T-helper 2 cell treated with Interferon-gamma antibody and Interleukin-4, amounts not matched to agents 5 μg/mL and 100 μg/mL, for 36 hours (primary cell): ENCODE measurements at places on chromosomes 5 and 9.

- no peak for DNase-seq
Measured at GRCh38 chr5:155015239-155015638, 1.7 kb downstream of the KIF4B start.

DNA sequence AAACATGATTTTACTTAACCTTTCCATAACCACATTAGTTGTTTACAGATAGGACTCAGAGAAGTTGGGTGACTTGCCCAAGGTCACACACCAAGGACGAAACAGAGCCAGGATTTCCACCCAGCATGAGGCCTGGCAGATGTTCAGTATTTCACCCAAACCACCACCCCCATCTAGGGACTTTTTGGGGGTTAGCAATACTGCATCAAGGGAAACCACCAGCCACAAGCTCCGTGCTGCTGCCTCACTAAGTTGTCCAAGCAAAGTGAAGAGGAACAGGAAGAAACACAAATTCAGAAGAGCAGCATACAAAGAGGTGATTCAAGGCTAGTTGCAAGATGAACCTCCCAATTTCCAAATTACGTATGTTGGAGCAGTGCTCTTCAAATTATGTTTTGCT, 219.6 kb upstream of the RORB start:
- peak; percentile 73 for DNase-seq

GRCh38 chr5:67815455-67816391, 399.8 kb upstream of the PIK3R1 start:
- no peak for DNase-seq

DNA sequence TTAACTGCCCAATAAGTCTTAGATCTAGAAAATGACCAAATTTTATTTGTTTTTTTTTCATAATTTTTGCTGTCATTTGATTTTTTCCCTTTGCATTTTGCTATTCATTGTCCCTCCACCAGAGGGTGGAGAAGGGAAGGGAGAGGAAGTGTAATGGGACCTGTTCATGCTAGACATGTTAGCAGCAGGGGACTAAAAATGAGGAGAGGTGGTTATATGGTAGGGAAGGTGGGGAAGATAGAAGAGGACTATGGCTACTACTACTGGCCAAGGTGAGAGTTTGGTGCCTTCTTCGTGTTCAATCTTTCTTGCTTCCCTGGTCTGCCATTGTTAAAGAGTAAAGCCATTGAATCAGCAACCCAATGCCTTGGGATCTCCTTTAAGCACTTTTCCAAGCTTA, 6.4 kb downstream of the GRIA1 start:
- DNase-seq, result no peak

DNA sequence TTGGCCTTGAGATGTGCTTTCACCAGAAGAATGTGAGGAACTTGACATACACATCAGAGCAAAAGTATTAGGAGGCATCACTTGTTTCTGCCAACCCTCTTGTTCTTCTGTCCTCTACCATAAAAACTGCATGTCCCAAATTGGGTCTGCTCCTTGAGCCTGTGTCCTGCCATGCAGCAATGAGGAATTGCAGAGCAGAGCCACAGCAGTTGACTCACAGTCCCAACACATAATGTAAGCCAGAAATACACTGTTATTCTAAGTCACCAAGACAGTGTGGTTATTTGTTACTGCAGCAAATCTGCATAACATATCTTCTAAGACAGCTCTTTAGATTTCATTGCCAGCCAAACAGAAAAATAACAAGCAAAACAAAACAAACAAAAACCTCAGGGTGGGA, 598.2 kb downstream of the PRELID2 start:
- no peak for DNase-seq

- no peak for DNase-seq
Measured at GRCh38 chr5:152532714-152533113, 127.6 kb upstream of the NMUR2 start.

- no peak for DNase-seq
Measured at GRCh38 chr5:83900306-83900705, 179.7 kb upstream of the HAPLN1 start.

DNA sequence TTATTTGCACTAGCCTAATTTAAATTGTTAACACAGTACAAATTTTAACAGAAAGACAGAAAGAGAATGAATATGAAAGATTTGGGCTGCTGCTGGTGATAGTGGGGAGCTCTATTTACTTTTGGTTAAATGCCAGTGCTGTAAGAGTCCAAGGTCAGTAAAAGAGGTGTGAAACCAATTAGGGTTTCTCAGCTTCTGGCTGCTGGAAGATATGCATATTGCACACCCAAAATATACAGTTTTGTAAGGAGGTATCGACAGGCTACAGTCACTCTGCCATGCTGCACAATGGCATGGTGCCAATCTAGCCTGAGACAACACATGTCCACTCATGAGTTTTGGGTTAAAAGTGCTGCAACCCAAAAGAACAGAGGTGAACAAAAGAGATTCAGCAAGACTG, 79.3 kb downstream of the PPP2R2B start:
- no peak for DNase-seq

DNA sequence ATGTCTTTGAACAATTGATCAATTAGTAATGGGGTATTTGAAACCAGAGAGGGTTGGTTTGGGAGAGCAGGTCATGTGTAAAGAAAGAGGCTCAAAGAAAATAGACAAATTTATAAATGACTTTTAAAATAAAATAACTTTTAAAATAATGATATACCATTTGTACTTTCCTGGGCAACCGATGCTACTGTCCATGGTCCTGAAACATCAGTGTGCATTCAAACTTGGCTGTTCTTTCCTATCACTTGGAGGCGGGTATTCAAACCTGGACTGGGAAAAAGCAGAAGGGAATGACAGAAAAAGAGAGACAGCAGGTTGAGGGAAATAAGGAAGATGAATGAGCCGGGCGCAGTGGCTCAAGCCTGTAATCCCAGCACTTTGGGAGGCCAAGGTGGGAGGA, 1446.4 kb upstream of the WWC1 start:
- DNase-seq, result no peak

DNA sequence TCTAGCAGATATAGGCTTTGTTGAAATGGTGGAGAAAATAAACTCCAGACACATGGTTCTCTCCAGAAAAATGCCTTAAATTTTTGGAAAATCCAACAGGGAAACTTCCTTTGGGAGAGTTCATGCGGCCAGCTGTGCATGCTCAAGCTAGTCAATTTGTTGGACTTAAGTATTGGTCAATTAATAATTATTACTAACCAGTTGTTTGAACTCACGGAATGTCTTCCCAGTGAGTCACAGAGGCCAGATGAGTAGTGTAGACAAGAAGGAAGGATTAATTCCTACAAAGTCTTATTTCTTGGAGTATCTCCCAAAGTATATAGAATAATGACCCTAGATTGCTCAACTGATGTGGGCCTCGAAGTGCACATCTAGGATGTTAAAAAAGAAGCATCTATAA, 103.6 kb downstream of the MACIR start:
- DNase-seq, result no peak

- DNase-seq, result no peak
Measured at GRCh38 chr9:97983589-97984187, 547 bp downstream of the ANP32B start.

- DNase-seq, result no peak
Measured at GRCh38 chr5:98564836-98565235, 208.6 kb upstream of the RGMB start.

DNA sequence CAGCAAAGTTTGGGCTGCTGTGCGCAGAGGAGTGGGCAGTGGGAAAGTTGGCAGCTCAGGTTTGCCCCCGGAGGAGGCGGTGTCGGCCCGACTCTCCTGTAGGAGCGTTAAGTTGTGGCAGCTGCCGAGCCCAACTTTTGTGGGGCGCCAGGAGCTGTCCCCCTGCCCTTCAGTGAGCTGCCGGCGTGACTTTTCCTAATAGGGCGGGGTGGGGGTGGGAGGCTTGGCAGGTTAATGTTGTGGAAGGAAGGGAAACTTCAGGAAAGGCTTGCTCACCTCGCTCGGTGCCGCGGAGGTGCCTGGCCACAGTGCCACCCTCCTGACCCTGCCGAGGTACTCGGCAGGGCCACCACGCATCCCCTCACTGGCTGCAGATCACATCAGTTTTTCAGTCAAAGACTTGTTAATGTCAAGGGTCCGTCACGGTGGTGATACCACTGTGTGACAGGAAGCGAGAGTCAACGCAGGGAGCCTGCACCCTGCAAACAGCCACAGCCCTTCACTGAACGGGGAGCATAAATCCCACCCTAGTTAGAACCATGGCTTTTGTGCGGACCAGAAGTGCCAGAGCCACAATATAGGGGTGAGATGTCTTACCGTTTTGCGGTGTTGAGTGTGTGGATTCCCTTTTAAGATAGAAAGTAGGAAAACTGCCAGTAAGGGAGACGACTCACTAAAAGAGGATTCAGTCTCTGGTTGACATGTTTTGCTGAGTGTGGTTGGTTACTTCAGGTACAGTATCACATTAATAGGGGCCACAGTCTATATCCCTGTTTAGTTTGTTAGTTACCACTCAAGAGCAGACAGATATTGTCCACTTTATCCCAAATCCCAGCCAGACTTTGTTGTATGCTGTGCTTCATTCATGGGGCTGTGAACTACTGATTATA, 796 bp downstream of the LNPEP start:
- peak; percentile 62 for DNase-seq

GRCh38 chr5:71711610-71712009, 7.5 kb upstream of the CARTPT start:
- no peak for DNase-seq

- no peak for DNase-seq
Measured at GRCh38 chr5:177601577-177602457, 1.9 kb downstream of the B4GALT7 start.

- no peak for DNase-seq
Measured at GRCh38 chr5:68320413-68320986, 104.9 kb downstream of the PIK3R1 start.

DNA sequence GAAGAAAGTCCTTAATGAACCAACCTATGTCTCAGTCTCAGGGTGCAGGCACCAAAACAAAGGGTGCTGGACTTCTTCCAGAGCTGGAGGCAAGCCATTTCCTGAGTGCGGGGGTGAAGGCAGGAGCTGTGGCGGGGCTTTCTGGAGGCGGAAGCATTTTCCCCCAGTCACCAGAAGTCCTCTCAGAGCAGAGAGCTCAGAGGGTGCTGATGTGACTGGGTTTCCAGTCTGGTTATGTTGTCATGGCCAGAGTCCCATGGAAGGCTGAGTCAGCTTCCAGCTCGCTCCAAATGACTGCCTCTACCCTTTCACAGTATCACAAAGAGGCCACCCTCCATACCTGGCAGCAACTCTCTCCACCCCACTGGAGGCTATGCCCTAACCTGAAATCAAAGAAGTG, 86.0 kb downstream of the TRPC7 start:
- no peak for DNase-seq

GRCh38 chr5:100913298-100913697, 10.2 kb upstream of the ST8SIA4 start:
- no peak for DNase-seq

DNA sequence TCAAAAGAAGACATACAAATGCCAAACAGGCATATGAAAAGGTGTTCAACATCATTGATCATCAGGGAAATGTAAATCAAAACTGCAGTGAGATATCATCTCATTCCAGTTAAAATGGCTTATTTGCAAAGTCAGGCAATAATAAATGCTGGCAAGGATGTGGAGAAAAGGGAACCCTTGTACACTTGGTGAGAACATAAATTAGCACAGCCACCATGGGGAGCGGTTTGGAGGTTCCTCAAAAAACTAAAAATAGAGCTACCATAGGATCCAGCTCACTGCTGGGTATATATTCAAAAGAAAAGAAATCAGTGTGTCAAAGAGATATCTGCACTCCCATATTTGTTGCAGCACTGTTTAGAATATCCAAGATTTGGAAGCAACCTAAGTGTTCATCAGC, 50.3 kb downstream of the AP3S1 start:
- DNase-seq, result no peak

GRCh38 chr9:89465001-89465451, 32.9 kb downstream of the SEMA4D start:
- DNase-seq, result no peak

GRCh38 chr9:73437758-73438157, 286.1 kb downstream of the ANXA1 start:
- no peak for DNase-seq

- DNase-seq, result no peak
Measured at GRCh38 chr9:89001917-89002540, 10.8 kb downstream of the S1PR3 start.

GRCh38 chr5:124210111-124210910, 536.1 kb downstream of the ZNF608 start:
- no peak for DNase-seq
